ENCODE measurements at places on chromosomes 4 and X.

DNA sequence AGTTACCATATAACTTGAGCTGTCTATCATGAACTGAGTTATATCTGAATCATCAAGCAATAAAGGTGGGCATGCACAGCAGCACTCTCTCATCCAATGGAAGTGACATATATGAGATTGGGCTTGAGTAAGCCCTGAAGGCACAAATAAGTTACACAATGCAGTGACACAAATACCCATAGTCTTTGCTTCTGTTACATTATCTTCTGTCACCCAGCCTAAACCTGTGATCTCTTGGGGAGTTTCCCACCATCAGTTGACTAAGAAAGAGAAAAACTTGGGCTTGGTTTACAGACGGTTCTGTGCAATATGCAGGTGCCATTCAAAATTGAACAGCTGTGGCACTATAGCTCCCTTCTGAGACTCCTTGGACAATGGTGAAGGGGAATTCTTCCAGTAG lies 138.8 kb upstream of the IL15 start:
- DNase-seq: no peak

- no peak for DNase-seq
Measured at GRCh38 chrX:145552643-145553042, 265.0 kb upstream of the SLITRK2 start.

DNA sequence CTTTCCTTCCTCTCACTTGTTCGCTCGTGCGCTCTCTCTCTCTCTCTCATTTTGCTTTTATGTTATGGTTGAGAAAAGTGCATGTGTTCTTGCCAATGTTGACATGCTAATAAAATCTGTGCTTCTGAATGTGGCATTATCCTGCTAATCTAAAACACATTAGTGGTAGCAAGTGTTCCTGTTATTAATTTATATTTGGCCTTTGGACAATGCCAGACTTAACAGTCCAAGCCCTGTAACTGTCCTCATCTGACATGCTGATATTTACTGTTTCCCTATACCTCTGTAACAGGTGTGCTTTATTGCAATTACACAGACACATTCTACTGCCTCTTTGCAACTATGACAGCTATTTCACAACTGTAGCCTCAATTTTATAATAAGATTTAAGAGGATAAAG lies 2.7 kb downstream of the PPARGC1A start:
- DNase-seq: no peak

DNA sequence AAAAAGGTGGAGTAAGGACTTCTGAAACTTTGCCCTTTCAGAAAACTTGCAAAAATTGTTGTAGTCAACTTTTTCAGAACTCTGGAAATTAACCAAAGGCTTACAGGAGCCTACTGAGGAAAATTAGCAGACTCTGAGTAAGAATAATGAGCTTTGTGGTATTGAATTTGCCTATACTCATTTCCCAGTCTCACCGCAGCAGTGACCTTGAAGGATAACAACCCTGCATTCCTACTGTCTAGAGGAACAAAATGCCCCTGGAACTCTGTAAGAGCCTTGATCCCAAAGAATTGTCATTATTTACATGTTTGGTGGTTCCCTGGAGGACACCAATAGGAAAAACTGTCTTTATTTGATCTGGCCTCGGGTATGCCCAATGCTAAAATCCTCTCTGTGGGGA lies 57.9 kb downstream of the MND1 start:
- DNase-seq: no peak

DNA sequence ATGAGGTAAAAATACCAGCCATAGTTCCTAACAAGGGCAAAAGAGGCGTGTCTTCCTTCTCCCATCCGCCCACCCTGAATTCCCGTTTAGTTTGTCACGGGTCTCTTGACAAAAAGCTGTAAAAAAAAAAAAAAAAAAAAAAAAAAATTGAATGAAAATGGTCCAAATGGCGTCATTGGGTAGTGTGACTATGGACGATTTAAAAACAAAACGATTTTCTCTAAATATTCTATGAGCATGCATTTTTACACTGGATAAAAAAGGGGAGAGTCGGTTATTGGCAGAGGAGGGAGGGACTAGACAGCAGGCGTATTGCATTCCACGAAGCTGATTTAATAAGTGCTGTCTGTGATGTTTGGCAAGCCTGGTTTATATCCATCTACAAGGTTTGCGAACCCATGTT lies at the start of gene FAM133A:
FAM133A (plus strand) TSS at position 338 of the 403 bp plus-strand sequence. CDS start 35,214 bp downstream, outside the sequence.
- no peak for DNase-seq

- no peak for DNase-seq
Measured at GRCh38 chr4:79184476-79184875, 141.4 kb downstream of the NAA11 start.

DNA sequence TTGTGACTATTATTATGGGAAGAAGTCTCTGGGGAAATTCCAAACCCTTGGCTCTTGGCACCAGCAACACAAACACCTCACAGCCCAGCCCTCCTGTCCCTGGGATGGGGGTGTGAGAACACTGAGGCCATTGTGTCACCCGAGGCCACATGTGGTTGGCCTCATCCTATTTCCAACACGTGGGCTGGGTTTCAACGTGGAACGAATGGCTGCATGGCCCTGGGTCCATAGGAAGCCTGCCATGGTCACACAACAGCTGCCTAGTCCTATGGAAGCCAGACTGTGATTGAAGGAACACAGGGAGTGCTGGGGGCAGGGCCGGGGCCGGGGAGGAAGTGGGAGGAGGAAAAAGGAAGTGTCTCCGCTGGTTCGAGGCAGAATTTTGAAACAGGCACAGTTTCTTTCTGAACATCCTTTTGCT lies 10.0 kb downstream of the CLCN4 start:
- DNase-seq: no peak

GRCh38 chr4:148808416-148808815 lies 366.2 kb upstream of the NR3C2 start:
- DNase-seq: no peak

DNA sequence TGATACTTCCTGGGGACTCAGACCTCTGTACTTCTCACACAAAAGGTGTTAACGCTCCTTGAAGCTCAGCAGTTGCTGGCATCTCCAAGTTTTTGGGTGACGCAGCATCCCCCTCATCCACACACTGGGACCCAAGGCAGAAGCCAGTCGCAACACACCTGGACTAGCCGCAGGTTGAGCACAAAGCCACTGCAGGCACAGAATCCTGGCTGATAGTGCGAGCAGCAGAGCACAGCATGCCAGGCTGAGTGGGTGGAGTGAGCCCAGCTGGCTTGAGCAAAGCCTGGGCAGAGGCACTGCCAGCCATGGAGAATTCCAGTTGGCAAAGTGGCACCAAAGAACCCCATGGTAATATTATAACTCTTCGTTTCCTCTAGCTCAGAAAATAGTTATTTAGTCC lies 873.2 kb upstream of the NDST4 start:
- no peak for DNase-seq

DNA sequence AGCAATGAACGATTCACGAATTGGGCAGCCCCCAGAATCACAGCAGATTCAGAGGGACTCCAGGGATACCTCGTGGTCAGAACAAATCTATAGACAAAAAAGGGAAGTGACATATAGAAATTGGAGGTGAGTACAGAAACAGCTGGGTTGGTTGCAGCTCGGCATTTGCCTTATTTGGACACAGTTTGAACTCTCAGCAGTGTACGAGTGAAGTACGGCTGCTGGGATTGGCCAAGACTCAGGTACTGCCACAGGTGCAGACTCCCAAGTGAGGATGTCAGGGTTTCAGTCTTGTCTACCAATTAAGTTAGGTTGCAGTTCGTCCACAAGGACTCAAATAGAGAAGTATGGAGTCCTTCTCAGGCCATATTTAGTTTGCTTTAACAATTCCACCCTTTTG lies 28.2 kb downstream of the HTT-AS start:
- no peak for DNase-seq

GRCh38 chrX:10198254-10198653 lies 41.5 kb downstream of the CLCN4 start:
- DNase-seq: no peak

DNA sequence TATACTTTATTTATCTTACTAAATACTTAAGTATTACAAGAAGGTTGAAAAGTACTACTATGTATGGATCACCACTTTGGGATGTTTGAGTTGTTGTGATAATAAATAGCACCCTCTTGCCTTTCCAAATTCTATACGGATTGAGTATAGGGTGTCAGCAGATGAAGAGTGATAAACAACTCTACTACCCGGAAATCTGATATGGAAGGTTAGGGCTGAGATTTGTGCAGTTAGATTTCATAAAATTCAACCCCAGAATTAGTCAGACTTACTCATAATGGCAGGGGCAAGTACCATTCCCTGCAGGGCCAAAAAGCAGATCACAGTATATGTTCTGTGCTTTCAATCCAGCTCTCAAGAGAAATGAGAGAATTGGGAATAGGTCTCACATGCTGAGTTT lies 1008.9 kb upstream of the PCDH7 start:
- no peak for DNase-seq

DNA sequence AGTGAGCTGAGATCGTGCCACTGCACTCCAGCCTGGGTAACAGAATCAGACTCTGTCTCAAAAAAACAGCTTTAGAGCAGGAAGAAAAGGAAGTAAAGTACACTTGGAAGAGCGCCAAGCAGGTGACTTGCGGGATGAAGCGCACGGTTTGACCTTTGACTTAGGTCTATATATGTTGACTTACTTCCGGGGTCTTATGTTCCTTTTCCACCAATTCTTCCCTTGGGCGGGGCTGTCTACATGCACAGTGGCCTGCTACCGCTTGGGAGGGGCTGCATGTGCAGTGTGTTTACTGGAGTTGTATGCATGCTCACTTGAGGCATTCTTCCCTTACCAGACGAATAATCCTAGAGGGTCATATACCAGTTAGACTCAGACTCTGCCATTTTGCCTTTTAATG lies 108.6 kb downstream of the APOOL start:
- no peak for DNase-seq

All from 8988T (cell line).